NCI-H187 treated with DMSO at 0.1 percent for 48 hours (cell line): ENCODE measurements at places on chromosomes 3 and 15.

DNA sequence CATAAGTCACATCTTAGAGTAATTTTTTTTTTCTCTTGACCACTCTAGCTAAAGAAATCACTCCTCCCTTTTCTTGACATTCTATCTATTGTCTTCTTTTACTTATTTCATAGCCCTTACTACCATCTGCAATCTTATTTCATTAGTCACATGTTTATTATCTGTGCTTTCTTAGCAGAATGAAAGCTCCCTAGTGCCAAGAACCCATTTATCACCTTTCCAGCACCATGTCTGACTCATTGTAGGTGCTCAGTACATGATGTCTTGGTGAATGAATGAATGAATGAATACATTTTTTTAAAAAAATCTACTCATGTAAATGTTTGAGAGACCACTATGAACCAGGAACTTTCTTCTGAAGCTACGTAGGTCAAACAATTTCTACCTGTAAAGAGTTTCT is 157.2 kb downstream of the CADPS start:
- DNase-seq: no peak

GRCh38 chr15:93932164-93932776 is 299.1 kb upstream of the MCTP2 start:
- DNase-seq: no peak

DNA sequence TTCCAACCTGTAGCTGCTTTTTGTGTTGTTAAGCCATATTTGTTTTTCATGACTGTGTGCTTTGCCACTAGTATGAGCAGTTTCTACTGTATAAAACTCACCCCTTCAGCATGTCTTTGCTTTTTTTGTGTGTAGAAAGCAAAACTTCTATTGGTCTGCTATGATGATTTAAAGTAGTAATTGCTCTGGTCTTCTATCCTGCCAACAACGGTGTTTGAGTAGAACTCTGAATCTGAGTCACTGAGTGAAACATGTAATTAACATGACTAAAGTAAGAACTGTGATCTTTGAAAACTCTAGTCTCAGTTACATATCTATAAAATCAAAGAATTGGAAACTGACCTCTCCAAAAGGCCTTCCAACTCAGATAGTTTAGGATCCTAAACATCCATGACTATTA is 133.6 kb downstream of the TPRG1 start:
- no peak for DNase-seq

GRCh38 chr3:42101481-42101880 is 10.3 kb downstream of the TRAK1 start:
- no peak for DNase-seq

GRCh38 chr3:155342344-155342743 is 48.9 kb upstream of the STRIT1 start:
- DNase-seq: no peak

DNA sequence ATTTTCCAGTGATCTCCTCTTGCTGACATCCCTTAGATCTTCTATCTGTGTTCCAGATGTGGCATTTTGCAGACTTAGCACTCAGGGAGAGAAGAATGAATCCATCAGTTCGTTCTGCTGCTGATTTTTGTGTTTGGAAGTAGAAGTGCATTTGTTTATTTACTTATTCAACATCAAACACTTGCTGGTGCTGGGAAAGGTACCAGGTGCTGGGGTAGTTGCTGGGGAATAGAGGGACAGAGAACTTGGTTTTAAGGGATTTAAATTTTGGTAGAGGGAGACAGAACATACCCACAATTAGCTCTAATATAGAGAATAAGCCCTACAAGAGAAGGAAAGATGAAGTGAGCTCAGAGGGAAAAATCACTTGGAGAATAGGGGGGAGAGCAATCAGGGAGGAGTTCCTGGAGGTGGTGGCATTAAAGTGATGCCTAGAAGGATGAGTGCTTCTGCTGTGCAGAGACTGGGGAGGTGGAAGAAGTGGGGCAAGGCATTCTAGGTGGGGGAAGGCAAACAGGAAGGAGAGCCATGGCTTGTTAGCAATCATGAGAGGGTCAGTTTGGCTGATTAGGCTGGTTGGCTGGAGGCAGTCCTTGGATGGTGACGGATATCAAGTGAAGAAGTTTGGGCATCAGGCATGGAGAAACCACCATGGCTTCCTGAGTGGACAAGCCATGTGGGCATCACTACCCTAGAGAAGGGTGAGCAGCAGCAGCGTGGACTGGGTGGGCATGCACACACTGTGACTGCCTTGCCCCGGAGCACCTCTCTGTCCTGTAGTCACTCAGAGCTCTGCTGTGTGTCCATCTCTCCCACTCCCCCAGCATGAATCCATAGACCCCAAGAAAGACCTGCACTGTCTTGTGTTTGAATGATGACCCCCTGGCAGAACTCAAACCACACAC is 197.3 kb downstream of the OPA1 start:
- DNase-seq: no peak

DNA sequence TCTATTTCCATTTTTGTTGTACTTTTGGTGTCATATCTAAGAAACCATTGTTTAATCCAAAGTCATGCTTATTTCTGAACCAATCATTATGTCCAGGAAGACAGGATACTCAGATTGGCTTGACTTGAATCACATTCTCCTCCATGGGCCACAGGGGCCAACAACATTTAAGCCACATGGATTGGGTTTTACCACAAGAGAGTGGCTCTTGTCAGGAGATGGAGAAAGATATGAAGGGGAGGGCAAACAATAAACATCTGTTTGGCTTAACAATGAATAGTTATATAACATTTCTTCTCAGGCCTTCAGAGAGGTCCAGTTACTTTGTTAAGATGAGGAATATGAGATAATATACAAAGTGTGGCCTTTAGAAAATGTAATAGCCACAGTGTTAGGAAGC is 44.6 kb downstream of the GXYLT2 start:
- no peak for DNase-seq

DNA sequence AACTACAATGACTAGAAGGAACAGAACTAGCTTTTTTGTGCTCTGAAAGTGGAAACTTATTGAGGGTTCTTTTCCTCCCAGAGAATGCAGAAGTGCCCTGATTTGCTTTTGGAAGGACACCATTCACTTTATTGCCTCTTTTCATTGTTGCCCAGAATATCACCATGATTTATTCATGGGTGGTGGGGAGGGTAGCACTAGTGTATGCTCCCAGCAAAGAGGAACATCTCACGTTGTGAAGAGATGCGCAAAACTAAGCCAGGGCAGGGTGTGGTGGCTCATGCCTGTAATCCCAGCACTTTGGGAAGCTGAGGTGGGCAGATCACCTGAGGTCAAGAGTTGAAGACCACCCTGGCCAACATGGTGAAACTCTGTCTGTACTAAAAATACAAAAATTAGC is 31.4 kb downstream of the FLNB start:
- DNase-seq: no peak

GRCh38 chr3:188152660-188153436 is 1.1 kb upstream of the LPP start:
- DNase-seq: no peak

DNA sequence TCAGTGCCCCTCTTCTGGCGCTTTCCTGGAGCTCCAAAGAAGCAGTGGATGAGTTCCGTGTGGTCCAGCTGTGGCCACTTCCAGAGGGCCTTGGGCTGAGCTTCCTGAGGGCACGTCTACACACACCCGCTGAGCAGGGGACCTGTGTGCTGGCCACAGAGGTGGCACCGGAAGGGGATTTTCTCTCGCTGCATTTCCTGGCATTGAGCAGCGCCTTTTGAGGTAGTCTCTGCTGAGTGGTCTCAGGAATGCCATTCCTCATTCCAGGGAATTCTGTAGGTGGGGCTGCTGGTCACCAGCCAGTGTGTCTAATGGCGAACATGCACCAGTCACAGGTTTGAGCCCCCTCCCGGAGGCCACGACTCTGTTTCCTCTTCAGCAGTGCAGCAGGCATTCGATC is 48.1 kb downstream of the AMOTL2 start:
- DNase-seq: no peak

- DNase-seq: no peak
Observed at GRCh38 chr3:15535732-15536131, 14.2 kb upstream of the COLQ start.

DNA sequence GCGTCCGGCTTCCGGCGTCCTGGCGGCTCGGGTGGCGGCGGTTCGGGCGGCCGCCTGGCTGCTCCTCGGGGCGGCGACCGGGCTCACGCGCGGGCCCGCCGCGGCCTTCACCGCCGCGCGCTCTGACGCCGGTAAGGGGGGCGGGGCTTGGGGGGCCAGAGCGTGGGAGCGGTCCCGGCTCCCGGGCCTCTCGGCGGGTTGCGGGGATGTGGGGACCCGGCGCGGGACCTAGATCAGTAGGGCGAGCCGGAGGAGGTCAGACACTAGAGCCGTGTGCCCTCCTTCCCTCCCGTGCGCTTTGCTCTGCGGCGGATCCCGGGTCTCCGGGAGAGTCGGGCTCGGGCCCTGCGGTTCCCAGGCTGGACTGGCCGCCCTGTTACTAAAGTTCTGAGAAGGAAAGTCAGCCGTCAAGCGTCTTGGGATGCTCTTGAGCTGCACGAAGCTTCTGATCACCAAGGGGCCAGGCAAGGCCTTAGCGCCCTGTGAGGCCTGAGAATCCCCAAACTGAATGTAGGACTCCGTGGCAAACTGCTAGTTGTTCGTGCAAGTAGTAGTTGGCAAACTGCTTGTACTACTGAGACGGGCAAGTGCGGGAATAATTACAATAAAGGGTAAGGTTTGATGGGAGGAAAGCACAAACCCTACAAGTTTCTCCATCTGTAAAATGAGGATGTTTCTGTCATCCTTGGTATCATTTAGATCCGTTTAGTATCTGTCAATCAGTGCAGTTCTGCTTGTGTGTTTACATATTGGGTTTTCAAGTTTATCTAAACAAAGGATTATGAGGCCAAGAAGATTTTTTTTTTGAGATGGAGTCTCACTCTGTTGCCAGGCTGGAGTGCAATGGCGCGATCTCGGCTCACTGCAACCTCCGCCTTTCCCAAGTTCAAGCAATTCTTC is 587 bp downstream of the PIGX start:
- DNase-seq: no peak
